Astrocyte of the spinal cord (primary cell): ENCODE measurements at places on chromosomes 16 and 17.

- no peak for DNase-seq
Measured at GRCh38 chr17:45384047-45384788, 48.5 kb downstream of the ARHGAP27 start.

DNA sequence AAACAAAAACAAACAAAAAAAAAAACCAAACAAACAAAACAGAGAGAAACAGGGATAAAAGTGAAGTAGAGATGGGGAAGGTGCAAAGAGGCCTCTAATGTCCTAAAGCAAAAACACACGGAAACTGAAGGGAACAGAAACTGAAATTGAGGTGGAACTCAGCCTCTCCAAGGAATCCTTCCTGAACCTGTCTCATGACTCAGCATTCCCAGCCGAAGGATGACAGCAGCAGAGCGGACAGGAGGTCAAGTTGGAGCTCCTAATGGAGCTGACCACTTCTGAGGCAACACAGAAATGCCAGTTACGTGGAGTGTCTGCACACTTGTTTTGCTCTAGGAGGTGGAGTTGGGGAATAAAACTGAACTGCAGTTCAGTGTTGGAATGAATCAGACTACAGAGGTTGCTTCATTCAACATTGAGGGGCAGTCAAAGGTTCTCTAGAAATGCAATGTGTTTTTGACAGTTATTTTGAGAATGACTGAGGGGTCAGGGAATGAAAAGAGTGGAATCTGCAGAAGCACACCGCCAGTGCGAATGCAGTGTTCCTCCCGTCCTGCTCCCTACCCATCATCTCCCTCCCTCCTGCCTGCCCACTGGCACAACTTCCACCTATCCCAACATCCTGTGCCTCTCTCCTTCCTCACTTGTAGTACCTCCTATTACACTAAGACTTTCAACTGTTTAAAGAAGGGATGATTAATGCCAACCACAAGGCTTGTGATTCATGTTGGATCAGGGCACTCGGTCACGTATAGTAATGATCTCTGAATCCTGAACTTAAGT lies 6.3 kb downstream of the UBE2O start:
- peak; percentile 78 for DNase-seq

DNA sequence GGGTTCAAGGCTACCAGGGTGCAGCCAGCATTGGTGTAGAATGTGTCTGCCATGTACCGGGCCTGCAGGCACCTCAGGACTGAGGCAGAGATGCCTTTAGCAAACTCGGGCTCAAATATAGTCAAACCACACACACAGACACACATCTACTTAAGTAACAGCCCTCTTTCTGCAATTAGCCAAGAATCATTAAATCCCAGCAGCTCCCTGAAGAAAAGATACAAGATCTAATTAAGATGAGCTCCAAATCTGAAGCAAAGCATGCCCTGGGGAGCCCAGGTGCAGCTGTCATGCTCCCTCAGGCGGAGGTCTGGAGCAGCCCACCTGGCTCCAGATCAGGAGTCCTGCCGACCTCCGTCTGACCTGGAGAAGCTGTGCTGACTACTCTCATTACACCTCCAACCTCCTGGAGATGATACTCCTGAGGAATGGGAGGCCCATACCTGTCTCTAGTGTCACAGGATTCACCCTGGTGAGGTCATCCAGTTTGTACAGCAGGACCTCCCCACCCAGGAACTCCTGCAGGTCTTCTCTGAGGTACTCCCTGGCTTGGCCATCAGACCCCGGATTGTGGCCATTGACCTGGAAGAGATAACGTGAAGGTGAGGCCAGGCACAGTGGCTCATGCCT lies 6.9 kb downstream of the MYO19 start:
- DNase-seq = no peak

DNA sequence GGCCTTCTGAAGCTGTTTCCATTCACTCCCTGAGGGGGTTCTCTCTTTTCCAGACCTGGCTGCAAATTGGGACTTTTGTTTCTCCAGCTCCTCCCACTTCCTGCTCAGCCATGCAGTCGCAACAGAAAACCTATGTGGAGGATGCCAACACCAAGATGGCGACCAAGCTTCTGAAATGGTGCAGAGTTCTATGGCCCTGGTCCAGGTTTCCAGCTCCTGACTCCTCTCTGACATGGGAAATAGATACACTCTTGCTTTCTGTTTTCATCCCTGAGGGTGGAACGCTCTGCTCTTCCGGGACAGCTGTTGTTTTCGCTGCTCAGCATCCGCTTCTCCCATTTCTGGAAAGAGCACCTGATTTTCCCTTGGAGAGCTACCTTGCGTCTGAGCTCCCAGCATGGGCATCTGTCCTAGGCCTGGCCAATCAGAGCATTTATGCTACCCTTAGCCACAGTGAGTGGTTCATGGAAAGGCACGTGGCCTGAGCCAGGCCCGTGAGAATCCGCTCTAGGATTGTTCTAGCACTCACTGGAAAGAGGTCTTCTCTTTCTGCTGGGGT lies 8.1 kb downstream of the GPRC5B start:
- DNase-seq = no peak

DNA sequence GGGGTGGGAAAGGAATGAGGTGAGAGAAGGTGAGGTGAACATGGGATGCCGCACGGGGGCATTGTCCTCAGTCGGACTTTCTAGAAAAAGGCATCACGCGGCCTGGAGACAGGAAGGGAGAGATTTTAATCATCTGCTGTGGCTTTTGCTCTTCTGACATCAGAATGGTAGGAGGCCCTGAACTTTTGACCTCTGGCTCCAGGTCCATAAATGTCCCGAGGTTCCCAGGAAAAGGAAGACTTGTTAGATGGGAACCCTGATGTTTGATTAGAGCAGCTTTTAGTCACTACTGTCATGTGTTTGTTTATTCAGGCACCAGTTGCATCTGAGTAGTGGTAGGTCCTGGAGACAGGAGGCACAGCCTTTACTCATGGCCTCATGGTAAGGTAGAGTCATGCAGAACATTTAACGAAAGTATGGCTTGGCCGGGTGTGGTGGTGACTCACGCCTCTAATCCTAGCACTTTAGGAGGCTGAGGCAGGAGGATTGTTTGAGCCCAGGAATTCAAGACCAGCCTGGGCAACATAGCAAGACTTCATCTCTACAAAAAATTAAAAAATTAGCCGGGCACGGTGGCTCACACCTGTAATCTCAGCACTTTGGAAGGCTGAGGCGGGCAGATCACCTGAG lies 203.1 kb downstream of the MSI2 start:
- DNase-seq = peak; percentile 83

- peak; percentile 62 for DNase-seq
Measured at GRCh38 chr16:57045694-57046381, 46.5 kb upstream of the CPNE2 start.

DNA sequence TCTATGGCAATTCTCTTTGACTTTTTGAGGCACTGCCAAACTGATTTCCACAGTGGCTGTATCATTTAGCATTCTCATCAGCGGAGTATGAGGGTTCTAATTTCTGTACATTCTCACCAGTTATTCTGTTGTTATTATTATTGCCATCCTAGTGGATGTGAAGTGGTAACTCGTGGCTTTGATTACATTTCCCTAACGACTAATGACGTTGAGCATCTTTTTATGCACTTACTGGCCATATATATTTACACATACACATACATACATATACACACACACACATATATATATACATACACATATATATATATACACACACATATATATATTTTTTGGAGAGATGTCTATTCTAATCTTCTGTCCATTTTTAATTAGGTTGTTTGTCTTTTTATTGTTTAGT lies 3.7 kb upstream of the MLYCD start:
- DNase-seq = no peak

DNA sequence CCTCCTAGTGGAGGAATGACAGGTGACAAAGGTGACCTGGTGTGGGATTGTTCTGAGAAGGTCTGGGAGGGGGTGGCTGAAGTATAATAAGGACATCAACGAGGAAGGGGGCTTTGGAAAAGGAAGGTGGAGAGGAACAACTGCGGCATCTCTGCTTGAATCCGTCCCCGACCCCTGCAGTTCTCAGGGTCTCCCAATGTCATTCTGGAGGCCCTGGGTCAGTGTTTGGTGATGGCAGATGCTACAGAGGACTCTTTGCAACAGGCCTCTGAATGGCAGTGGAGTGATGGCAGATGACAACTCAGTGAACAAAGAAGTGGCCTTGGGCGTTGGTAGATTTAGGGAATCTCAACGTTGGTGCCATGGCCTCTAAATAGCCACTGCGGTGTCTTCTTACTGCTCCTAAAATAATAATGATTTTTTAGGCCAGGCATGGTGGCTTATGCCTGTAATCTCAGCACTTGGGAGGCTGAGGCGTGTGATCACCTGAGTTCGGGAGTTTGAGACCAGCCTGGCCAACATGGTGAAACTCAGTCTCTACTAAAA lies 1.3 kb downstream of the ENGASE start:
- DNase-seq = no peak

DNA sequence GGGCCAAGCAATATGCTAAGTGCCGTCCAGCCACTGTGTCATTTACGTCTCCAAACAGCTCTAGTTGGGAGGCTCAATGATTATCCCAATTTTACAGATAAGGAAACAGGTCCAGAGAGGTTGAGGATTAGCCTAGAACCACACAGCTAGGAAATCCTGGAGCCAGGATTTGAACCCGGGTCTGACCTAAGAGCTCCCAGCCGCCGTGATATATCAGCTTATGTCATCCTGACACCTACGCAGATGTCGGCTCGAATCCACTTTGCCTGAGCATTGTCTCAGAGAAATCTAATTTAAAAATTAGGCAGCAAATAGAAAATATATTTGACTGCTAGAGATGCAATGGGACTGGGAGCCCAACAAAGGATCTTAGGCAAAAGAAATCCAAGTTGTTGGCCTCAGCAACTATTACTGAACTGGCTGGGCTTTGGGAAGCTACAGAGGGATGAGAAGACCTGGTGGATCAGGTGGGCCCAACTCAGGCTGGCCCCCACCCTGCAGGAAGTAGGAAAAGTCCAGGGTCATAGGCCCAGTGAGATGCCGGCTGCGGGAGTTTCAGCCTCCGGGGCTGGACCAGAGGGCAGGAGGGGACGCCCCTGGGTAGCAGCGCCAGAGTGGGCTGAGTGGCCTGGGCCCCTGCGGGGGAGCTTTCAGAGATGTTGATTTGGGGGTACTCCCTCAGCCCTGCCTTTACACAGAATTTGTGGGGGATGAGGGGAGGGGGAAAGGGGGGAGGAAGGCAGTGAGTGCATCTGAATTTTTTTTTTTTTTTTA lies 35.1 kb upstream of the IL21R start:
- DNase-seq = no peak

DNA sequence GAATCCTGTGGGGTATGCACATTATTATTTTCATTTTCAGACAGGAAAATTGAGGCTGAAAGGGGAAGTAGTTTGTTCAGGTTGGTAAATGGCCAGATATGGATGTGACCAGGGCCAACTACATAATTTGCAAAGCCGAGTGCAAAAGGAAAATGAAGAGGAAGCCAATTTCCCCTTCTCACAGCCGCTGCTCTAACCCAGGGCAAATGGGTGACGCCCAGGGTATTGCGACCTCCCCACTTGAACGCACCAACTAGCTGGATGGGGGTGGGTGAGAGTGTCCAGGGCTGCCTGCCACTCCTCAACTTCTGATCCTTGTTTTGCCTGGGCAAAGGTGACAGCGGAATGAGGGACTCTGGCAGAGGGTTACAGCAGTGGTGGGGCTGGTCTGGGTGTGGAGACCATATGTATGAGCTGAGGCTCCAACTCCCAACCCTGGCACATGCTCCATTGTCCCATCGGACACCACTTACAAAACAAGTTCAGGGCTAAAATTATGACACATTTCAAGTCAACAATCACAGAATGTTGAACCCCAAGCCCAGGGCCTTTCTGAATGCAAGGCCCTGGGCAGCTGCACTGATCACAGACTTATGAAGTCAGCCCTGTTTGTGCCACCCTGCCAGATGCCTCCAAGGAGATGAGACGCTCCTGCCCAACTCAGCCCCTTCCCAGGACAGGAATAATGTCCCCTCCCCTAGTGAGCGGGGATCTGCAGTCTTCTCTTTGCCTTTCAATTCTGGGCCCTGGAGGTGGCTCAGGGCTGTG lies 1.7 kb downstream of the ANKRD40CL start:
- no peak for DNase-seq

GRCh38 chr16:180101-180675 lies at the start of gene HBQ1:
Gene HBQ1, plus strand, starts transcription at chr16:180459. Its CDS starts 28 bp downstream, at chr16:180487.
- no peak for DNase-seq
